ENCODE measurements at places on chromosomes 5 and 9. TPM values are rescaled to one million over a fixed set of nuclear protein-coding genes. Genes with fewer than 3 reads are reported as not detected.

UBAC1 gene
- 37.4 TPM for total RNA-seq

TMOD1 gene
- 33.8 TPM for total RNA-seq

- no peak for DNase-seq
These were observed 6.0 kb downstream of the F2RL2 start for GRCh38 chr5:76617229-76617628.

DNA sequence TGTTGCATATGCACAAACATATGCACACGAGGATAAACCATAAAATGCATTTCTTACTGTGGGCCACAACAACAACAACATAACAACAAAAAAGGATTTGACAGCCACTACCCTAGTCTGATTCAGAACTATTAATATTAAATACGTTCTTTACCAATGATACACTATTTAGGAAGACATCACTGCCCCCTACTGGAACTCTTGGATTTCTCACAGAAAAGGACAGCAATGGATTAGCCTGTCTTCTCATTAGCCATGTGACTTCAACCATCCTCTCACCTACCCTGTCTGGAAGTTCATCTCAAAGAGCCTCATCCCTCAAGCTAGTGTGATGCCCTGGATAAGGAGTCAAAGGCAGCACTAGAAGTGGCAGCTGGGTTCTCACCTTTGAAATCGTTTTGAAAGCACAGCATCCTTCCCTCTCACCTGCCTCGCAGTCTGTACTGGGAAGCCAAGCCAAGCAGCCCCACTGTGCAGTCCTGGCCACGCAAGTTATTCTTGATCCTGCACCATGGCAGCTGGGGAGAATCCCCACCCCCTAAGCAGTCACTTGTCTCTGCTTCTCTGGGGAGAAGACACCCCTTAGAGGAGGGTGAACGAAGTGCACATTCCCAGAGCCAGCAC, 64.6 kb downstream of the SH3TC2 start:
- no peak for DNase-seq

- no peak for DNase-seq
These were observed 60.6 kb downstream of the GRIN3A start for GRCh38 chr9:101677861-101678260.

- DNase-seq, result no peak
These were observed 260.4 kb upstream of the ADRA1B start for GRCh38 chr5:159655757-159656409.

EDIL3 gene
- 4.0 TPM for total RNA-seq

- no peak for DNase-seq
These were observed 12.7 kb upstream of the CD180 start for GRCh38 chr5:67209141-67209771.

DNA sequence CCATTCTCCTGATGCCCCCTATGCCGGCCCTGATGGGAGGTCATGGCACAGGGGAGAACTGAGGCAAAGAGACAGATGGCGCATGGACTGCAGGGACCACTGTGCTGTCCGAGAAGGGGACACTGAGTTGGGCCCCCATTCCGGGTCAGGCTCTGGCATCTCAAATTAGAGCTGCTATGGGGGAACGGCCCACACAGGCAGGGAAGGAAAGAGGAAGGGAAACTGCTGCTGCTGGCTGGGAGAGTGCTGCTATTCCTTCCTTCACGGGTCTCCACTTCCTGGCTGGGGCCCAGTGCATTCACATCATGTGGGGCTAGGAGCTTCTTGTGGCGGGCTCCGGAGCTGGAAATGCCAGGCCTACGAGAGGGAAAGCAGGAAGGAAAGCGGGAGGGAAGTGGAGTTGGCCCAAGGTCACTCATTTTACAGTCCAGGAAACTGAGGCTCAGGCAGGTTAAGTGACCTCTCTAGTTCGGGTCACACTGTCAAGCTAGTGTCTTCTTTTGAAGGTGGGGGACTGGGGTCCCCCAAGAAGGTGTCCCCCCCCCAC, 1.3 kb upstream of the CARD19 start:
- peak; percentile 37 for DNase-seq

- no peak for DNase-seq
These were observed 205.1 kb downstream of the AUH start for GRCh38 chr9:91156451-91157234.

PPP3R2 gene
- not detected for total RNA-seq

DNA sequence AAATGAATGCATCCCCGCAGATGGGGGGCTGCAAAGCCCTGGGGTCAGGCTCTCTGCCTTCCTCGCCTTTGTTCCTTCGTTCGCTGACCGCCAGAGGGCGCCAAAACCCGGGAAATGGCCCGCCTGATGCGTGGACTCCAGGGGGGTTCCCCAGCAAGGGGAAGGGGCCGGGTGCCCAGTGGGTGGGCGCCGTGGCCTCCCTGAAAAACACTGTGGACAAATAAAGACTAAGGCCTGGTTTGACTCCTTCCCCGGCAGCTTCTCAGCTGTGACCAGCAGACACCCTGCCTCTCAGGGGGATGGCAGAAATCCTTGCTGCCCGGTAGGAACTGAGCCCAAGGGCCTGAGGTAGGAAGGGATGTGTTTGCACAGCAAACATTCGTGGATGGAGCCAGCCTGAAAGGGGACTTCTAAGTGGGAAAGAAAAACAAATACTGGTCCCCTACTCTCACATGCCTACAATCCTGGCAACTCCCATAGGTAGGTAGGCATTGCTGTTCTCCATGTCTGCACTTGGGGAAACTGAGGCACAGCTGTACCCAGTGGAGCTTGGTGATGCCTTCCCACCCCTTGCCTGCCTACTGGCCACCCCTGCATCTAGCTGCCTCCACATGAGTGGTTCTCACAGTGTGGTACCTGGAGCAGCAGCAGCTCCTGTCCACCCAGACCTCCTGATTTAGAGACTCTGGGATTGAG, 57.7 kb downstream of the DUSP1 start:
- DNase-seq, result peak; percentile 72

GRCh38 chr5:159640921-159641320, 275.4 kb upstream of the ADRA1B start:
- DNase-seq, result no peak

SLC4A9 gene
- total RNA-seq, result 0.19 TPM

OTULINL gene
- total RNA-seq, result 11.8 TPM

- DNase-seq, result no peak
These were observed 15.9 kb downstream of the RANBP6 start for GRCh38 chr9:5999443-6000101.

- no peak for DNase-seq
These were observed 114.8 kb downstream of the FGF18 start for GRCh38 chr5:171534043-171534895.

DNA sequence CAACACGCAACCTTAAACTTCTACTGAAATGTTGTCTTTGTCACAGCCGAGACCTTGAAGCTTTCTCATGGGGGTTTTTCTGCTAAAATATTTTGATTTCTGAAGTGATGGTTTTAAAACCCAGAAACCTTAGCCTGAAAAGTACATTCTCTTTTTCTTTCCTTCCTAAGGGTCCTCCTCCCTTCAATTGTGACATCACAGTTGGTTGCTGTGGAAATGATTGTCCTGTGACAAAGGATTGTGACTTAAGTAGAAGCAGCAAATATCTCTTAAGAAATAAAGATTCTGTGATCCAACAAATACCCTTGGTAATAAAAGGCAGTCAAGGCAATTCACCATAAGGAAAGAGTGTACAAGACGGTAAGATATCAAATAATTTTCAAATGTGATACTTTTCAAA, 125.2 kb downstream of the SEMA6A start:
- DNase-seq, result no peak

DNA sequence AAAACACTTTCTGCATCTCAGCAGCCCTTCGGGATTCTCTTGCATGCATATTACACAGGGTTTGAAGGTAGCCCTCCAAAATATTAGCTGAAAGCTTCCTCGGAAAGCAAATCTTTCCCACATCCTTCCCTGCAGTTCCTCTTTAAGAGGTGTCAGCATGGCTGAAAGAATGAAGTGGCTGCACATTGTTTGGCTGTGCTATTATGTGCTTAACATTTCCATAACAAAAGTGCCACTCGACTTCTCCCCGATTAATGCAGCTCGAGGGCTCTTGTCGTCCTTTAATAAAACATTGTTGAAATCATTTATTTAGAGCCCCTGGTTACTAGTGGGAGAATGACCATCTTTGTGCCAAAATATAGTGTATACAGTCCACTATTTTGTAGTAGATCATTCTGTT, 6.5 kb downstream of the GAS1 start:
- no peak for DNase-seq

DNA sequence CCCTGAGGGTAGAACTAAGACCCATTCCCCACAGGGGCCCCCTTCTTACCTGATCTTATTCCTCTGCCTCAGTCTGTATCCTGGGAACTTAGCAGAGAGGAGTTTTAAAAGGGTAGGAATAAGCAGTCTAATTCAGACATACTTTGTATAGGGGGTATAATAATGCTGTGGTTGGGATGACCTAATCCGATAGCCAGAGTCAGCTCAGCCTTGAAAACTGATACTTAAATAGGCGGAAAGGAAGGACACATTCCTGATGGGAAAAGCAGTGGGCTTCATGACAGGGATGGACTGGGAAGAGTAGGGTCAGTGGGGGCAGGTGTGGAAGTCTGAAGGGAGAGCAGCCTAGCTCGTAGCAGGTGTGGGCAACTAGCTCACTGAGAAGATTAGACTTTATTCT, 52.2 kb upstream of the TESK1 start:
- DNase-seq, result no peak

PCDHAC2 gene
- total RNA-seq, result 4.4 TPM

OMD gene
- total RNA-seq, result 38.5 TPM

HIGD2A gene
- 134 TPM for total RNA-seq

TPPP gene
- 3.9 TPM for total RNA-seq

DNA sequence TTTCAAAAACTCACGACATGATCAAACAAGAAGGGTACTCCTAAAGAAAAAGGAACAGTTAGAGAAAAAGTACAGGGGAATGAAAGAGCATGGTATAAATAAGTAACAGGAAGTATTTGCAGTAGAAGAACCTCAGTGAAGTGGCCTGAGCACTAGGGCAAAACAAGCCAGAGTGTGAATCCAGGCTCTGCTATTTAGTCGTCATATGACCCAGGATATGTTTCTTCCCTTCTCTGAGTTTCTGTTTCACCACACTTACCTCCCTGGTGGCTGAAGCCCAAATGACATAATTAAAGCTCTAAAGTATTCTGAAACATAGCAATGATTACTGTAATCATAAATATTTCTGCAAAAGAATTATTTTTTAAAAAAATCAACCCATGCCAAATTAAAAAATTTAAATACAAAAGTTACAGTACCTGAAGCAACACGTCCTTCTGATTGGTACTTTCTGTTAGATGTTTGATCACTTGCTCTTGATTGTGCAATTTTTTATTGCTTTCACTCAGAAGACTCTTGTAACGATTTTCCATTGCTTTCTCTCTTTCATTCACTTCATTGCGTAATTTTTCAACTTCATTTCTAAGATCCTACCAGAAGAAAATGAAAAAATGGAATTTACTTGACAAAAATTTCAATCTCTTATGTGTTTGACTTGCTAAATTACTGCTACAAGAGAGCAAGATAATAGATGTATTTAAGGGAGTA, 88.9 kb downstream of the CDK5RAP2 start:
- DNase-seq, result no peak
